ENCODE measurements at places on chromosomes 6 and 20. TPM values are rescaled to one million over a fixed set of nuclear protein-coding genes. Genes with fewer than 3 reads are reported as not detected.

The ZSWIM3 gene
- total RNA-seq = 4.6 TPM

The RHAG gene
- total RNA-seq = 0.54 TPM

GRCh38 chr6:111377558-111378120, 105.4 kb downstream of the REV3L start:
- DNase-seq = no peak

DNA sequence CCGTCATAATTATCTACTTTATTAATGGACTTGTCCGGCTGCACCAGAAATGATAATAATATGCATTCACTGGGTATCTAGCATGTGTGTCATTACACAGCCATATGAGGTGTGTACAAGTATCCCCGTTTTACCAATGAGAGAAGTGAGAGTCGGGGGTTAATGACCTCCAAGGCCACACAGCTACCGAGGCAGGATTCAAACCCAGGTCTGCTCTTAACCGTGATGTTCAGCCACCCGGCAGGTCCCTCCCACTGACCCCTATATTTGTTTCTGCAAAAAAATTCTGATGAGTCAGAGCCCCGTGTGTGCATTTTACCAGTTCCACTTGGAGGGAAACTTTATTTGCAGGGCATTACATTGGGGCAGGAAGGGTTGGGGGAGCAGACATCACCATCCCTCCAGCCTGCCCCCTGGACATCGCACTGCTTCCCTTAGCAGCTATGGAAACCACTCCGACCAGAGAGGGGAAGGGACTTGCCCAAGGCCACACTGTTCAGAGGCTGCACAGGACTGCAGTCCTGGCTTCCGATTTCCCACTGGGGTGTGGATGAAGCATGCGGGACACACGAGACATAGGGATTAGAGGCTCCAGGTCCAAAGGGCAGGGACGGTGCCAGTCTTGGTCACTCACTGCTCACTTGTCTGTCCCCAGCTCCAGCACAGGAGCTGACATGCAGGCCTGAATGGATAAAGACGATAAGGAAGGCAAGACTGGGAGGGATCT, 10.1 kb upstream of the SRC start:
- no peak for DNase-seq

DNA sequence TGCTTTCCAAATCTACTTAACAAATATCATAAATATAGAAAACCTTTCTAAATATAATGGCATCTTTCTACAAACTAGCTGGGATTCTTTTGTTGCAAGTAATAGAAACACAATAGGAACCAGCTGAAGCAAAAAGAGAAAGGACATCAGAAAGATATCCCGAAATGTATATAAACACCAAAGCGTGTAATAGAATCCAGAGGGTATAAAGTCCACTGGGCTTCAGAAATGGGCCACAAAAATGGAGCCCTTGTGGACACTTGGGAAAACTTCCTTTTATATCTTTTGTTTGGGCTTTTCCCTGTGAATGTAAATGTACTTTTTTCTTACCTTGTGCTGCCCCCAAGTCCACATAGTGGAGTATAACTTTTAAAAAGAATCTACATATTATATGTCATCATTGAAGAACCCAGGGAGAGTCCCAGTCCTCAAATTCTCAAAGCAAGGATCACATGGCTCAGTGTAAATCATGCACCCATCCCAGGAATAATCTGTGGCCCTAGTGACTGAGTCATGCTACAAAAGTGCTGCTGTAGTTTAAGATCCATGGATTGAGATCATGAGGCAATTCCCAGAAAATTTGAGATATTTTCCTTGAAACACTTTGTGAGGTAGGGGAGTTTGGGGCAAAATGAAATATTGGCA, 457.0 kb downstream of the EPM2A start:
- no peak for DNase-seq

- DNase-seq = no peak
Measured at GRCh38 chr6:70298068-70298467, 4.8 kb downstream of the COL9A1 start.

DNA sequence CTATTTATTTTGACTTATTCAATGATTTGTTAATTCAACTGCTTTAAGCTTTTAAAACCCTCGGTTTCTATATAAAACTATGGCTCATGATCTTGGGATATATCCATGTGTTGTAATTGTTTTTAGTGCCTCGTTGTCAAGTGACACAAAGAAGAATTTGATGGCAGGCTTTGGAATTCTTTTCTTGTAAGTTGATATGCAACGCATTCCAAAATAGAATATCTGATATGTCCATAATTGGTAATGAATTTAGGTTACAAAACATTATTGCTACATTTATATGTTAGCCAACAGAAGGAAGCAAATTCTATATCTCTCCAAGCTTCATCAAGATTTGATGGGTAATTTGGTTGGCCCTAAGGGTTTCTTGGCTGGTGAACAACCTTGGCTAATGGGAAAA, 220.4 kb upstream of the RIMS1 start:
- no peak for DNase-seq

GRCh38 chr20:46303176-46303956, 4.9 kb downstream of the CDH22 start:
- no peak for DNase-seq

- no peak for DNase-seq
Measured at GRCh38 chr20:50574108-50574507, 63.9 kb downstream of the PTPN1 start.

DNA sequence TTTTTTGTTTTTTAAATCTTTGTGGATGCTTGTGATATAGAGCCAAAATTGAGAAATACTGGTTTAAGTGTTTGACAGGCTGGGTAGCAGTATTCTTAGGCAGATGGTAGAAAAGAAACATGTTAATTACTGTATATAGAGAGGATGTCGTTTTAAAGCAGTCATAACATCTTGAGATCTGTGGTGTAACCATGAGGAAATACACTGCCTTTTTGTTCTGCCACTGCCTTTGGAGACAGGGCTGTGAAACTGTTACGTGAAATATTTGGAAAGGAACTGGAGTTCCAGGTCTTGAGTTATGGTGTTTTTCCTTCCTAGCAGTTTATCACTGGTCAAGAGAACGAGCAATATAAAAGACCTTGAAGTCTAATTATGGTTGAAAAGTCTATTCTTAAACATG, 19.5 kb downstream of the STXBP5 start:
- no peak for DNase-seq

- DNase-seq = peak; percentile 13
Measured at GRCh38 chr20:57659517-57660180, 39.4 kb upstream of the ZBP1 start.

The DNMT3B gene
- 3.3 TPM for total RNA-seq

GRCh38 chr20:44841955-44842354, 31.6 kb upstream of the RIMS4 start:
- no peak for DNase-seq

DNA sequence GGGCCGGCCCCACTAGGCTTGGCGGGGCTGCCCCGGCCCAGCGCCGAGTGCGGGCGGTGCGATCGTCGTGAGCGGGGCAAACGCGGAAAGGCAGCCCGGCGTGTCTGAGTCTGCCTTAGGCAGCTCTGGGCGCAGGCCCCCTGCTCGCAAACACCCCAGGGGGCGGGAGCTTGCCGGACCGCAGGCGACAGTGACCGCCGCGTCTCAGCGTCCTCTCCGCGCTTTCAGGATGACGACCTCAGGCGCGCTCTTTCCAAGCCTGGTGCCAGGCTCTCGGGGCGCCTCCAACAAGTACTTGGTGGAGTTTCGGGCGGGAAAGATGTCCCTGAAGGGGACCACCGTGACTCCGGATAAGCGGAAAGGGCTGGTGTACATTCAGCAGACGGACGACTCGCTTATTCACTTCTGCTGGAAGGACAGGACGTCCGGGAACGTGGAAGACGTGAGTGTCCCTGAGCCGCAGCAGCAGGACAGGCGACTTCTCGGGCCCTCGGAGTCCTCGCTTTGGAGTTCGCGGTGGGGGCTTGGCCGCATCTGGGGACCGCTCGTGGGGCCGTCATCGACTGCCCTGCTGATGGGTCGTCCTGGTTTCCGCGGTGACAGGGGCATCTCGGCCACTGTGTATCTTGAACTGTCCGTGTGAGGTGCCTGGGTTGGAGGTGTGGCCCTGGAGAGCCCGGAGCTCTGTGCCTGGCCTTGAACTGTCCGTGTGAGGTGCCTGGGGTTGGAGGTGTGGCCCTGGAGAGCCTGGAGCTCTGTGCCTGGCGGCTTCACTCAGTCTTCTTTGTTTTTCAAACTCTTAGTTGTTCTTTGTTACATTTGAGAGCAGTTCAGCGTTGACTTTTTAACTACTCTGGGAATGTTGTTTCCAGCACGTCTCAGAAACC, 786 bp downstream of the ADRM1 start:
- DNase-seq = peak; percentile 40

DNA sequence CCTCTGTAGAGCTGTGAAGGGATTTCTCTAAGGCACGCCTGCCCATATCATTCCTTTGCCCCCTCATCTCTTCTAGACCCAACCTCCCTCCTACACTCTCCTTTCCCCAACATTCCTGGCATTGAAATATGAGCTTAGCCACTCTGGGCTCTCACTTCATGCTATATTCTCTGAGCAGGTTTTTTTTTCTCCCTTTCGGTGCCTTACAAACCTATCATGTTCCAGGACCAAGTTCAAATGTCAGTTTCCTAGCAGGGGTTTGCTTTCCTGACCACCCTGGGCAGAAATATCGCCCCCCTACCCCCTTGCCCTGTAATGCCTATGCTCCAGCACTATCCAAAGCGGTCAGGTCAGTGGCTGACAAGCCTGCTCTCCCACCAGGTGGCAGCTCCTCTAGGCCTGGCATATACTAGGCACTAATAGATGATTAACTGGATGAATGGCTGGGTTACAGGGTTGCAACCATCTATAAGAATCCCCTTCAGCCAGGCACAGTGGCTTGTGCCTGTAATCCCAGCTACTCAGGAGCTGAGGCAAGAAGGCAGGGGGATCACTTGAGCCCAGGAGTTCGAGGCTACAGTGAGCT, 25.7 kb upstream of the AAR2 start:
- no peak for DNase-seq

DNA sequence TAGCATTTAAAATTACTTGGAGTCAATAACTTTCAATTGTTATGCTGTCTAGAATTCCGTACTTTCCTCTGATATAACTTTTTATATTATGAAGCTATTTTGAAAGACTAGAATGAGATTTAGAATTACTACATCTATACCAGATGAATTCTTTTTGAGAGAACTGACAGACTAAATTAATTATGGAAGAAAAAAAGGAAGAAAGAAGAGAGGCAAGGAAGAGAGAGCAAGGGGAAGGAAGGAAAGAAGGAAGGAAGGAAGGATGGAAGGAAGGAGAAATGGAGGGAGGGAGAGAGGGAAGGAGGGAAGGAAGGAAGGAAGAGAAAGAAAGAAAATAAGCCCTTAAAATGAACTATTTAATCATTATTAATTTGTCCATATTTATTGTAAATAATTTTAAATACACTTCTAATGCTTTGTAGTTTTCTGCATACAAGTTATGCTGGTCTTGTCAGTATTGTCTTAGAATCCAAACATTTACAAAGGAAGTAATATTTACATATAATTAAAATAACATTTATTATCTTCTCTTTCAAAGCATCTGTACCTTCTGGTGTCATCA, 280.4 kb upstream of the HSF2 start:
- DNase-seq = no peak

The ESR1 gene
- total RNA-seq = 0.16 TPM

GRCh38 chr20:3721912-3722311, 9.5 kb upstream of the SIGLEC1 start:
- DNase-seq = no peak

The RIOK1 gene
- 16.6 TPM for total RNA-seq

The BEND3 gene
- 4.4 TPM for total RNA-seq

GRCh38 chr6:86477500-86478148, 459.7 kb upstream of the HTR1E start:
- no peak for DNase-seq

DNA sequence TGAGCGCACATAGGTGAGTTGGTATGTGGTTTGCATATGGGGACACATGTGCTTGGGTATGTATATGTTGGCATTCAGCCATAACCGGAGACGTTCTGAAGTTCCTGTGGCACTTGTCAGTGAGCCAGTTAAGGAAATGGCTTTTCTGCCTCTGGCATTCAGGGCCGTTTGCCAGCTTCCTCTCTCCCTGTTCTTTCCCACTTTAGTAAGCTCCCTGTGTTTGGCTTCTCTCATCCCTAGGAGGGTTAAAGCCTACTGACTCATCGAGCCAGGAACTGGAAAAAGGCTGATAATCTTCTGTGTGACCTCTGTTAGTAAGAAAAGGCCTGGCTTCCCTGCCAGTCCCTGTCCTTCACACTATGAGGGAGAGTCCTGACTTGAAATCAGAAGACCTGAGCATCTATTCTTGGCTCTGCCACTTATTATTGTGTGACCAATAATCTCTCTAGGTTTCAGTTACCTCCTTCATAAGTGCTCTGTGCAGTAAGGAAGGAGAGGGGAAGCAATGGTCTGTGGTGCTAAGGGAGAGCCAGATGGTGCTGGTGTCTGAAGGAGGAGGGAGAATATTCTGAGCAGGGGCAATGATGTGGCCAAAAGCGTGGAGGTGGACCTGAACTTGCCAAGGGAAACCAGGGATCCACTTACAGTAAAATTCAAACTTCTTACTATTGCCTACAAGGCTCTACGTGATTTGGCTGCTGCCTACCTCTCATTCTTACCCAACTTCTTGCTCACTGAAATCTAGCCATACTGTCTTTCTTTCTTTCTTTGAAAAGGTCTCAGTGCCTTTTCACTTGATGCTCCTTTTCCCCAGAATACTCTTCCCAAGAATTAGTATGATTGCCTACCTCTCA, 31.4 kb downstream of the ACSS2 start:
- peak; percentile 81 for DNase-seq

DNA sequence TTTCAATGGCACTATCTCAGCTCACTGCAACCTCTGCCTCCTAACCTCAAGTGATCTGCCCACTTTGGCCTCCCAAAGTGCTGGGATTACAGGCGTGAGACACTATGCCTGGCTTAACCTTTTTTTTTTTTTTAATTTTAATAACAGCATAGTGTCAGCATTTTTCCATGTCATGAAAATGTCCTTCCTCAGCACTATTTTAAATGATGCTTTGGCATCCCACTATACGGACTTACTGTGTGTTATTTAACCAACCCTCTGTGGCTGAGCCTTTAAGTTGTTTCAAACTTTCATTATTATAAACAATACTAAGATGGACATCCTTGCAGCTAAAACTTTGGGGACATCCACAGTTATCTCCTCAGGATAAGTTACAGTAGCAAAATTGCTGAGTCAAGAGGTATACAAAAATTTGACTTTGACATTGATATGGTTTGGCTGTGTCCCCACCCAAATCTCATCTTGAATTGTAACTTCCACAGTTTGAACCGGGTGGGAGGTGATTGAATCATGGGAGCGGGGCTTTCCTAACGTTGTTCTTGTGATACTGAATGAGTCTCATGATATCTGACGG, 123.8 kb upstream of the JARID2 start:
- no peak for DNase-seq

The ADGB gene
- total RNA-seq = 0.57 TPM

DNA sequence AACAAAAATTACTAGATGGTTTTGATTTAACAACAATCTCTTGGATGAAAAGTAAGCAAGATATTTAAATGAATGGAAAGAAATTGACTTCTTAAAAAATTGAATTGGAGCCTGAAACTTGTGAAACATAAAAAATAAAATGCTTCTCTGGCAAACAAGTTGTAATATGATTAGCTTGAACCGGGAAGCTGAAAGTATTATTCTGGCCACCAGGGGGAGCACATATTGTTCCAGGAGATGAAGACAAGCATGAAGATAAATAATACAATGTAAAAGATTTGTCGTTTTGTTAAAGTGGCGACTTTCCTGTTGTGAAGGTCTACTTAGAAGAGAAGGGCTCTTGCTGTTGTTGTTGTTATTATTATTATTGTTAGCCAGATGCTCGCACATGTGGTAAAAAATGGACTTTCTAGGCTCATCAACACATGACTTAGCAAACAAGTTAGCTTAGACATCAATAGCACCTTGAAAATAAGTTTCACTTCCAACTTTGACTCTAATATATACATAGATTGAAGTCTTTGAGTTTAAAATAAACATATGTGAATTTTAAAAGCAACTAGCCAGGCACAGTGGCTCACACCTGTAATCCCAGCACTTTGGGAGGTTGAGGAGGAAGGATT, 14.2 kb downstream of the PAX1 start:
- DNase-seq = peak; percentile 61
